ENCODE measurements at places on chromosomes 1 and 21. TPM values are rescaled to one million over a fixed set of nuclear protein-coding genes. Genes with fewer than 3 reads are reported as not detected.
A peak's percentile ranks its signal among the peaks of the same experiment; 100 is the strongest.

- no peak for DNase-seq
These were observed 164.8 kb downstream of the PRDM2 start for GRCh38 chr1:13864760-13865159.

DNA sequence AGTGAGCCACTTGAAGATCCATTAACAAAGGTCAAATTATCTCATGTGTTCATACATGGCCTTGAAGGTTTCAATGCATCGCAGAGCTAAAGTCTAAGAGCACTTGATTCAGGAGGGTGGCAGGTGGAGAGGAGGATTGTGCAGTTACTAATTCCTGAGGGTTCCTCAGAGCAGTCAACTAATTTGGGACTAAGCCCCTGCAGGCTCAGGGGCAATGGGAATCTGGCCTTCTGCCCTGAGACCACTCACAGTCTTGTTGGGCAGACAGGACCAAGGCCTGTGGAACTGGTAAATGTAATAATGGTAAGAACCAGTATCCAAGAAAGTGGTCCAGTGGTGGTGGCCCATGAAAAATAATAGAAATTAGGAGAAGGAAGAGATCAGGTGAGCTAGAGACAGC is 127.4 kb upstream of the HMGB4 start:
- DNase-seq: no peak

DNA sequence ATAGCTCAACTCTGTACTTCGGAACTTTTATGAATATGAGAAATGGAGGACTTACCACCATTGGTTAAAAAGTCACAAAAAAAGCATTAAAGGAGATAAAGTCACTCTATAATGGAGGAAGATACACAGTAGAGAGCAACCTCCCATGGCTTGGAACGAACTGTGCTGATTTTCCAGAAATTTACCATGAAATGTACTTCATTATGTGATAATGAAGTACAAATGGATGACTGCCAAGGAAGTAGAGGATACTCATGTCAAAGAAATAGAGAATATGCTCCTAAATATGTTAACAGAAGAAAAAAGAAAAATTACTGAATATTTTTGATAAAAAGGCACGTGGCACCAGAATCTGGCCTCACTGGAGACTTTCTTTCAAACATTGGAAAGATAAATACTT is 23.6 kb upstream of the PLA2G2E start:
- DNase-seq: no peak

DNA sequence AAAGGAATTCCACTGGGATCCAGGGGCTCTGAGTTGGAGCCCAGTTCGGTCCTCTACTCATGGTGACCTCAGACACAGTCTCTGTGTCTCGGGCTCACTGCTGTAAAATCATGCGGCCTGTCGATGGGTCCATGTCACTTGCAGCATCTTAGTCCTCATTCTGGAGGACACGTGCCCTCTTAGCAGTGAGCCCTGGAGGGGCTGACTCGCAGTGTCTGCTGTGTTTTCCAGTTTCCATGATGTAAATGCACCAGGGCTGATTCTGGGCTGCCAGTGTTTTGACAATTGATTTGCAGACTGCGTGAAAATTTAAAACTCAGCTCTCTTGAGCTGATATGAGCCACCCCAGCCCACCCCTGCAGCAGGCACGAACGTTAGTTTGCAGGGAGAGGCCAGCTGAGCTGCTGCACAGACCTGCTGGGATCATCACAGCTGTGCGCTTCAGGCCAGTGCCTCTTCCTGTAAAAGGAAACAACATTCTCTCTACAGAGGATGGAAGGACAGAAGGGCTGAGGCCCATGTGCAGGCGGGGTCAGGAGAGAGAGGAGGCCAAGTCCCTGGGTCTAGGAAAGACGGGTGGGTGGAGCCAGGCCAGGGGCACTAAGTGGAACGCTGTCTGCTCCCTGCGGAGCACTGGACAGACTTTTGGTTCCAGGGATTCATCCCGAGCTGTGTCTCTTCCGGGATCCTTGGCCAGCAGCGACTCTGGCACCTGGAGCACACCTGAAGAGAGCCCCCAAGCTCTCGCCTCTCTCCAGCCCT is 42.6 kb downstream of the RSPH1 start:
- no peak for DNase-seq

GRCh38 chr1:230643908-230644307 is 1.6 kb downstream of the COG2 start:
- DNase-seq: peak; percentile 12

DNA sequence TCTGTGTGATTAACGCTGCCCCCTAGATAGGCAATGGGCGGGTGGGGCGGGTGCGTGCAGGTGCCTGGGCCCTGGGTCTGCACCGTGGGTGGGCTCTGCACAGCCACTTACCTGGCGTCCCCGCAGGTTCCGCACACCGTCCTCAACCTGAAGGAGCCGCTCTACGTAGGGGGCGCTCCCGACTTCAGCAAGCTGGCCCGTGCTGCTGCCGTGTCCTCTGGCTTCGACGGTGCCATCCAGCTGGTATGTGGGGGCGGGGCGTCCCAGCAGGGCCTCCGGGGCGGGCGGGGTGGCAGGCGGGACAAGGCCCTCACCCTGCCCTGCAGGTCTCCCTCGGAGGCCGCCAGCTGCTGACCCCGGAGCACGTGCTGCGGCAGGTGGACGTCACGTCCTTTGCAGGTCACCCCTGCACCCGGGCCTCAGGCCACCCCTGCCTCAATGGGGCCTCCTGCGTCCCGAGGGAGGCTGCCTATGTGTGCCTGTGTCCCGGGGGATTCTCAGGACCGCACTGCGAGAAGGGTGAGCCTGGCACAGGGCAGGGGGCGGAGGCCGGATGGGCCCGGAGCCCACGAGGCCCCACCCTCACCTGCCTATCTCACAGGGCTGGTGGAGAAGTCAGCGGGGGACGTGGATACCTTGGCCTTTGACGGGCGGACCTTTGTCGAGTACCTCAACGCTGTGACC is 22.8 kb downstream of the RNF223 start:
- DNase-seq: no peak

GRCh38 chr1:79568411-79568810 is 561.9 kb upstream of the ADGRL4 start:
- no peak for DNase-seq

GRCh38 chr1:15020943-15021745 is 132.4 kb upstream of the TMEM51 start:
- DNase-seq: no peak

GRCh38 chr1:8629241-8630091 is 188.0 kb downstream of the RERE start:
- DNase-seq: peak; percentile 28

DNA sequence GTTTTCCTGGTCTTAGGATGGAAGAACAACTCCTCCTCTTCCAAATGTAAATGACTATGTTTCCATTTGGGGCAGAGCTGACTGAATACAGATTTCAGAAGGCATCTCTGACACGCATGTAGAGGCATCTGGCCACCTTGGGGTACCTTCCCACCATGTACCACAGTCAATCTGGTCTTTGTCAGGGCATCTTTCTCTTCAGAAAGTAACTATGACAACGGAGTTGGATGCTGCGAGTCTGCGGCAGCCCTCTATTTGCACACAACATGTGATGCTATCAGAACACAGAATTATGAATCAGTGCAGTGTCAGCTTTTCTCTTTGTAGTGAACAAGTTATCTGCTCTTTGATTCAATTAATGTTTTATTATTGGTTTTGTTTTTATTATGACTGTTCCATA is 94.7 kb downstream of the TSEN15 start:
- no peak for DNase-seq

DNA sequence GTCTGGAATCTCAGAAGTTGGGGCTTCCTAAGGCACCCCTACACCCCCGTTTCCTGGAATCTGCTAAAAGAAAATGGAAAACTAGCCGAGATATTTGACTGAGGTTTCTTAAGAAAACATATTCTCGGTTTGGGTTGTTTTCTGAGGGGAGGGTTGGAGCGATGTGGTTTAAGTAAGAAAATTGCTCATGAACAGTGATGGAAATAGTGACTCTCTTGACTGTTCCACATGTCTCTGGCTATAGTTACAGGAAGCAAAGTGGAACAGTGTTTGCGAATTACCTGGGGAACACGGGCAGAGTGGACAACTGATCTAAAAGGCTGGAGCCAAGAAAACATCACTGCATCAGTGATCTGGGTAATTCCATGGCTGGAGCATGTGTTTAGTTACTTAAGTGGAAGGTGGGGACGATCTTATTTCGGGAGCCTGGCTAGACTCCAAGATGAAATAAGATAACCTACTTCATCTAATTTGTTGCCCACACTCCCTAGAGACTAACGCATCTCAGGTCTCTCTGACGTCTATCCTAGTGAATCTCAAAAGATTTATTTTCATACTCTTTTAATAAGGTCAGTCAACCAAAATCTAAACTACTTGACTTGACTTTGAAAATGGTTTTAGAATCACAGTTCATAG is 92.4 kb downstream of the KCNJ15 start:
- no peak for DNase-seq

DNA sequence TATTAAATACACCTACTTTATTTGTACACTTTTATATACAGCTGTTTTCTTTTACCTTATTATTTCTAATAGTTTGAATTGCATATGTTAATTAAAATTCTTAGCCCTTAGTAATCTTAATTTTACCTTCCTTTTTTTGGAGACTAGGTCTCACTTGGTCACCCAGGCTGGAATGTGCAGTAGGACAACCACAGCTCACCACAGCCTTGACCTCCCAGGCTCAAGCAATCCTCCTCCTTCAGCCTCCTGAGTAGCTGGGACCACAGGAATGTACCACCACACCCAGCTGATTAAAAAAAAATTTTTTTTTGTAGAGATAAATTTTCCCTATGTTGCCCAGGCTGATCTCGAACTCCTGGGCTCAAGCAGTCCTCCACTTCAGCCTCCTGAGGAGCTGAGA is 15.0 kb upstream of the SDC3 start:
- no peak for DNase-seq

- DNase-seq: no peak
These were observed 163.6 kb downstream of the RERE start for GRCh38 chr1:8653878-8654277.

- DNase-seq: no peak
These were observed 392.5 kb downstream of the HLX start for GRCh38 chr1:221271701-221272100.

DNA sequence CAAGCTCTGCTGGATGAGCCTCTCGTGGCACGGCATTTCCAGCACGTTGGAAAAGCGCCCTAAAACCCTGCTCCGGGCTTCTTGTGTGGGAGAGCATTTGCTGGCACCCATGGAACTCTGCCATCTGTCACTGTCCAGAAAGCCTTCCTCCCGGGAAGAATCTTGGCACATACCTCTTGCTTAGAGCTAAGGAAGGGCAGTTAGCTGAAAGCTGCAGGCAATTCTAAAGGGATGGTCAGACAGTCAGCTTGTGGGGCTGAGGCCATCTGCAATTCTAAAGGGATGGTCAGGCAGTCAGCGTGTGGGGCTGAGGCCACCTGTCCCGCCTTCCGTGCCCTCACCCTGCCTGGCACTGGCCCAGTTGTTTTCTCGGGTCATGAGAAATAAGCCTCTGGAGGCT is 139.0 kb upstream of the TMEM51 start:
- DNase-seq: no peak

DNA sequence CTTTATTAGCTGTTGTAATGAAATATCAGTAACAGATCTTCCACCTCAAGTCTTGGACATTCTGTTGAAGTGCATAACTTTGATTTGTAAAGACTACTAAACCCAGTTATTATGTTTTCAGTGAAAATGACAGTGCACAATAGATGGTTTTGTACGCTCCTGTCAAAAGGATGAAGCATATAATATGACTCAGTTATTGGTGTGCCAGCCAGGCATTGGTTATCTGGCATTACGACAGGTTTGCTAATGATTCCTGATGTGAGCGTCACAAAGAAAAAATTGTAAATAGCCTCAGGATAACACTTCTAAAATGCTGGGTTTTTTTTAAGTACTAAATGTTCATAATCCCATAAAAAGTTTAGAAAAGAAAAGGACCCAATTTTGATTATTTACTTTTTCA is 147.9 kb downstream of the MAGI3 start:
- no peak for DNase-seq

DNA sequence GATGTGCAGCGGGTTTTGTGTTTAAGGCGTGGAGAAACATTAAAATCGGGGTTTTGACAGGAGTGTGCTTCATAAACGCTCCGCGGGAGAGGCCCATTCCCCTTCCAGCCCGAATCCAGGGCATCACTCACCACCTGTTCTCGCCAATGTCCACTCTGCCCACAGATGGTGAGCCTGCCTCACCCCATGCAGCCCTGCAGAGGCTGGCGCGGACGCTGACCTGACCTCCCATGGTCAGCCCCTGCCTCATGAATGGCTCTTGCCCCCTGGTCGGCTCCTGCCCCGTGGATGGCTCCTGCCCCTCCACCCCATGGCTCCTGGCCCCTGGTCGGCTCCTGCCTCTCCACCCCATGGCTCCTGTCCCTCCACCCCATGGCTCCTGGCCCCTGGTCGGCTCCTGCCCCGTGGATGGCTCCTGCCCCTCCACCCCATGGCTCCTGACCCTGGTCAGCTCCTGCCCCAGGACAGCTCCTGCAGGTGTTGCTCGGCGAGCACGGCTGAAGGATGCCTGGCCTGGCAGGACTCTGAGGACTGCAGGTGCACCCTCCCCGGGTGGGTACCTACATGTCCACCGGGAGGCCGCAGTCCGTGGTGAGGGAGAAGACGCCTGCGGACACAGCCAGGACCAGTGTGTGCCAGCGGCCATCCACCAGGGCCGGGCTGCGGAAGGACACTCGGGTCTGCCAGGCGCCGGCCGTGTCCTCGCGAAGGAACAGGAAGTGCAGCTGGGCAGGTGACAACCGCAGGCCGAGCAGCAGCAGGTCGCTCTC is 6.7 kb downstream of the KRTAP10-1 start:
- DNase-seq: no peak

- DNase-seq: no peak
These were observed 54.5 kb downstream of the RNF187 start for GRCh38 chr1:228541725-228542124.

DNA sequence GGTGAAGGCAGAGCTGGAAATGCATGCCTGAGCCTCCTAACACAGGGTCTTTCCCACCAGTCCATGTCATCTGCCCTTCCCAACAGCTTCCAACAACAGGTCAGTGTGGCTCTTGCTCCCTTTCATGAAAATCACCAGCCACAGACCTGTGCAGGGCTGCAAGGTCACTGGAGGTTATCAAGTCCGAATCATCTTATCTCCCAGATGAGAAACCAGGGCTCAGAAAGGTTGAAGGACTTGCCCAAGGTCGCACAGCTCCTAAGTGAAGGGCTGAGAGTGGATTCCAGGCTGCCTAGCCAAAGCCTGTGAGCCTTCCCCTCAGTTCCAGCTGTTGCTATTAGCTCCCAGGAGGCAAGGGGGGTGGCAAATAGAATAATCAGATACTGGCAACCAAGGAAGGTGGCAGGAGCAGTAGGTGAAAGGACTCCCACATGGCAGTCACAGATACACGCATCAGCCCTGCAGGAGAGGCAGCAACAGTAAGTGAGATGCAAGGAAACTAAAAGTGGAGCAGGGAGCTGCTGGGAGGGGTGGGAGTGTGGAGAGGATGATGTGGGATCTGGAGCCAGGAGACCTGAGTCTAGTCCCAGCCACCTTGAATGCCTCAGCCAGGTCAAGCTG is 74.2 kb downstream of the SSBP3 start:
- DNase-seq: no peak

The C1orf87 gene
- total RNA-seq: not detected

The GJA5 gene
- total RNA-seq: not detected

The CD1E gene
- not detected for total RNA-seq

The WDR64 gene
- total RNA-seq: 0.21 TPM

The P3H1 gene
- 39.7 TPM for total RNA-seq

The PRAMEF15 gene
- not detected for total RNA-seq

The LEFTY1 gene
- total RNA-seq: not detected

The TMEM54 gene
- not detected for total RNA-seq

The CTSK gene
- total RNA-seq: 5.1 TPM

The NBPF6 gene
- not detected for total RNA-seq

The AQP10 gene
- not detected for total RNA-seq

The OR6N1 gene
- total RNA-seq: not detected

All from activated CD4-positive, alpha-beta T cell treated with anti-CD3 and anti-CD28 coated beads, Interleukin-2, amount 10 ng/mL, durations not matched to agents 7 days and 5 days (primary cell).